ENCODE measurements at places on chromosomes 1 and 21. TPM values are rescaled to one million over a fixed set of nuclear protein-coding genes. Genes with fewer than 3 reads are reported as not detected.

DNA sequence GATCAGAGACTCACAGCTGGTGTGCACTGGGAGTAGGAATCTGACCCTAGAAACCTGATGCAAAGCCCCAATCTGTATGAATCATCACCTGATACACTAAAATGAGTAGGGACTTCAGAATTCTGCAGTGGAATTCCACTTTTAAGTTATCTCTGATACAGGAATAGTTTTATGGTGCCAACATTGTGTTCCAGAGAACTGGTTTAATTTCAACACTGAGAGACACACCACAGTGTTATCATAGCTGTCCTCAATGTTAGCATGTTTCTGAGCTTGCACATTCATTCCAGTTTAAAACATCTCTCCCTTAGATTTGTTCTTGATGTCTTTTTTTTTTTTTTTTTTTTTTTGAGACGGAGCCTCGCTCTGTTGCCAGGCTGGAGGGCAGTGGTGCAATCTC, 7.1 kb downstream of the UTS2 start:
- no peaks in the 10 kb centered on the region for H3K27me3 ChIP-seq
- no peaks in the 10 kb centered on the region for H3K36me3 ChIP-seq
- H3K27ac ChIP-seq = no peak overlapping the region

GRCh38 chr1:165897326-165898303, 70.2 kb downstream of the UCK2 start:
- H3K36me3 ChIP-seq = no peaks in the 10 kb centered on the region
- H3K4me3 ChIP-seq = no peak overlapping the region
- DNase-seq = no peak
- no peaks in the 10 kb centered on the region for H3K27me3 ChIP-seq

- H3K27ac ChIP-seq = no peak overlapping the region
- no peaks in the 10 kb centered on the region for H3K36me3 ChIP-seq
- H3K4me3 ChIP-seq = no peak overlapping the region
- no peak for DNase-seq
- no peaks in the 10 kb centered on the region for H3K4me1 ChIP-seq
These were observed 416.7 kb downstream of the LRRIQ3 start for GRCh38 chr1:73781251-73781650.

GRCh38 chr1:55305735-55306134, 90.6 kb upstream of the USP24 start:
- DNase-seq = no peak
- no peaks in the 10 kb centered on the region for H3K4me1 ChIP-seq
- no peaks in the 10 kb centered on the region for H3K27me3 ChIP-seq
- no peaks in the 10 kb centered on the region for H3K36me3 ChIP-seq

GRCh38 chr1:160416369-160416768, 16.0 kb downstream of the VANGL2 start:
- H3K27me3 ChIP-seq = no peaks in the 10 kb centered on the region
- no peak overlapping the region for H3K4me3 ChIP-seq
- H3K4me1 ChIP-seq = no peaks in the 10 kb centered on the region

- DNase-seq = no peak
- no peaks in the 10 kb centered on the region for H3K27me3 ChIP-seq
- H3K4me1 ChIP-seq = no peaks in the 10 kb centered on the region
- peak overlapping the region; percentile 29 for H3K27ac ChIP-seq
- peak overlapping the region; percentile 49 for H3K4me3 ChIP-seq
These were observed 54.2 kb upstream of the DNAJC6 start for GRCh38 chr1:65255035-65255655.

DNA sequence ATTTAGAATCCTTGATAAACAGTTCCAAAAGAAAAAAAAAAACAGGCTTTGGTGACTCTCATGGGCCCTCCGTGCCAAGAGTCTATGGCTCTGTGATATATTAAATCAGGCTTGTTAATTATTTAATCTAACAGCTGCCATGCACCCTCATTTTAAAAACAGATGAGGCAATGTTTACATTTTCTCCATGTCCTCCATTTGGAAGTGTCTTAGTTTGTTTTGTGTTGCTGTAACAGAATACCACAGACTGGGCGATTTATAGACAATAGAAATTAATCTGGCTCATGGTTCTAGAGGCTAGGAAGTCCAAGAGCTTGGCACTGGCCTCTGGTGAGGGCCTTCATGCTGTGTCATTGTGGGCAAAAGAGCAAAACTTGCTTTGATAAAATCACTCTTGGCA, 58.0 kb downstream of the B3GALT5 start:
- H3K4me3 ChIP-seq = no peak overlapping the region
- H3K27me3 ChIP-seq = no peaks in the 10 kb centered on the region
- no peaks in the 10 kb centered on the region for H3K4me1 ChIP-seq

- no peak overlapping the region for H3K27ac ChIP-seq
- DNase-seq = no peak
- no peaks in the 10 kb centered on the region for H3K36me3 ChIP-seq
These were observed 68.3 kb downstream of the PLA2G4A start for GRCh38 chr1:186897008-186897407.

DNA sequence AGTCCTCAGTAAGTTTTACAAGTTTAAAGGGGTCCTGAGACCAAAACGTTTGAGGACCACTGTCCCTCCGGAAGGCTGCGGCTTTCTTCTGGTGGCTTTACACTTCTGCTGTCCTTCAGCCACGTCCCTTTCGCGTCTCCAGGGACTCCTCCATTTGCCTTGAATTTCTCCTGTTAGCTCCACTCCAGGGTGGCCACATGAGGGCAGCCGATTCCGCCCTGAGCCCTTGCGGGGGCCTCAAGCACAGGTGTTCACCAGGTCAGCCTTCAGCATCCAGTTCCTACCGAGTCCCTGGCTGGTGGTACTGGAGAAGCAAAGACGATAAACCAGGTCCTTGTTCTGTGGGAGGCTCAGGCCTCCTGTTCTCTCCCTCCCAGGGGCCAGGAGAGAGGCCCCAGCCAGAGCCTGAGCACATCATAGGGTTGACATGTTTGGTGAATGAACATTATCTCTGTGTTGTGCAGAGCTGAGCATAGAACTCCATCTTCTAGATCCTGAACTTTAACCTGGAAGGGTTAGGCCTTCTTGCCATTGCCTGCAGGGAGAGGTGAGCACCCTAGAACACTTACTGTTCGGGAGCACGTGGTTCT, 27.4 kb upstream of the COQ8A start:
- DNase-seq = peak; percentile 75
- no peak overlapping the region for H3K4me3 ChIP-seq
- H3K27ac ChIP-seq = no peak overlapping the region
- no peaks in the 10 kb centered on the region for H3K36me3 ChIP-seq
- H3K4me1 ChIP-seq = no peaks in the 10 kb centered on the region
- no peaks in the 10 kb centered on the region for H3K27me3 ChIP-seq

- H3K4me1 ChIP-seq = no peaks in the 10 kb centered on the region
- no peak overlapping the region for H3K27ac ChIP-seq
- peaks cover 7% of the 10 kb centered on the region for H3K36me3 ChIP-seq
- DNase-seq = no peak
- H3K27me3 ChIP-seq = no peaks in the 10 kb centered on the region
These were observed 33.7 kb downstream of the PSEN2 start for GRCh38 chr1:226903819-226904716.

GRCh38 chr1:224430511-224431113, 4.0 kb downstream of the WDR26 start:
- DNase-seq = no peak
- peaks cover 1% of the 10 kb centered on the region for H3K36me3 ChIP-seq
- no peaks in the 10 kb centered on the region for H3K27me3 ChIP-seq
- peak overlapping the region; percentile 37 for H3K4me3 ChIP-seq
- H3K4me1 ChIP-seq = peaks cover 16% of the 10 kb centered on the region
- peak overlapping the region; percentile 58 for H3K27ac ChIP-seq

DNA sequence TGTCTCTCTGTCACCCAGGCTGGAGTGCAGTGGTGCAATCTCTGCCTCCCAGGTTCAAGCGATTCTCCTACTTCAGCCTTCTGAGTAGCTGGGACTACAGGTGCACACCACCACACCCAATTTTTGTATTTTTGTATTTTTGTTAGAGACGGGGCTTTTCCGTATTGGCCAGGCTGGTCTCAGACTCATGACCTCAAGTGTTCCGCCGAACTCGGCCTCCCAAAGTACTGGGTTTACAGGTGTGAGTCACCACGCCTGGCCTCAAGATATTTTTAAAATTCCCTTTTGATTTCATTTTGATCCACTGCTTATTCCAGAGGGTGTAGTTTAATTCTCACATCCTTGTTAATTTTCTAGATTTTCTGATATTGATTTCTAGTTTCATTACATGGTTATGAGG, 3.8 kb downstream of the IFI44L start:
- H3K4me1 ChIP-seq = no peaks in the 10 kb centered on the region
- no peaks in the 10 kb centered on the region for H3K27me3 ChIP-seq
- no peak overlapping the region for H3K27ac ChIP-seq
- no peaks in the 10 kb centered on the region for H3K36me3 ChIP-seq

DNA sequence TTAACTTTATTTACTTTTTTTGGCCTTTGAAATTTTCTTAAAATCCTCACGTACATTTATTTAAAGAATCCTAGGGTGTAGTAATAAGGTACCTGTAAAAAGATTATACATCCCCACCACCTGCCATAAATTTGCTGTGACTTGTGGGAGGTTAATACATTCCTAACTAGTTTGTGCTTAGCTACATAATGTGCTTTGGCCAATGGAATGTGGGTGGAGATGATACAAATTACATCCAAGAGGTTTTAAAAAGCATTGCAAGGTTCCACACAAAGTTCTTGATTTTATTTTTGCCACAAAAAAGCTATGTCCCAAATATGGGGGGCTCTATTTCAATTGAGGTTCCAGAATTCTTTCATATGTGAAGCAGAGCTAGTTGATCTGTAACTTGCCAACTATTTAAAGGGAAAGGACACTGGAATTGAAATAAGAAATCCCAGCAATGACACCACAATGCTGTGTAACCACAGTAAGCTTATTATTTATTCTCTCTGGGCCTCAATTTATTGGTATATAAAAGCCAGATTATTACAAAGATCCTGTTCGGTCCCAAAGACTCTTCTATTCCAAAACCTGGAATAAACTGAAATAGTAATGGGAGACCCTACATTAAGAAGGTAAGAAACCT, 15.7 kb downstream of the ASPM start:
- no peaks in the 10 kb centered on the region for H3K27me3 ChIP-seq
- H3K4me1 ChIP-seq = no peaks in the 10 kb centered on the region
- peak; percentile 43 for DNase-seq
- H3K4me3 ChIP-seq = no peak overlapping the region
- H3K36me3 ChIP-seq = no peaks in the 10 kb centered on the region

GRCh38 chr21:32826329-32827167, 55.0 kb upstream of the PAXBP1 start:
- H3K27ac ChIP-seq = no peak overlapping the region
- H3K36me3 ChIP-seq = no peaks in the 10 kb centered on the region
- H3K4me1 ChIP-seq = no peaks in the 10 kb centered on the region
- H3K4me3 ChIP-seq = no peak overlapping the region
- no peaks in the 10 kb centered on the region for H3K27me3 ChIP-seq

GRCh38 chr1:176466514-176466913, 3.5 kb downstream of the PAPPA2 start:
- DNase-seq = no peak
- no peaks in the 10 kb centered on the region for H3K27me3 ChIP-seq
- peaks cover 7% of the 10 kb centered on the region for H3K4me1 ChIP-seq

- H3K36me3 ChIP-seq = no peaks in the 10 kb centered on the region
- H3K4me1 ChIP-seq = no peaks in the 10 kb centered on the region
- no peak overlapping the region for H3K4me3 ChIP-seq
These were observed 49.1 kb downstream of the EBNA1BP2 start for GRCh38 chr1:43123031-43123430.

DNA sequence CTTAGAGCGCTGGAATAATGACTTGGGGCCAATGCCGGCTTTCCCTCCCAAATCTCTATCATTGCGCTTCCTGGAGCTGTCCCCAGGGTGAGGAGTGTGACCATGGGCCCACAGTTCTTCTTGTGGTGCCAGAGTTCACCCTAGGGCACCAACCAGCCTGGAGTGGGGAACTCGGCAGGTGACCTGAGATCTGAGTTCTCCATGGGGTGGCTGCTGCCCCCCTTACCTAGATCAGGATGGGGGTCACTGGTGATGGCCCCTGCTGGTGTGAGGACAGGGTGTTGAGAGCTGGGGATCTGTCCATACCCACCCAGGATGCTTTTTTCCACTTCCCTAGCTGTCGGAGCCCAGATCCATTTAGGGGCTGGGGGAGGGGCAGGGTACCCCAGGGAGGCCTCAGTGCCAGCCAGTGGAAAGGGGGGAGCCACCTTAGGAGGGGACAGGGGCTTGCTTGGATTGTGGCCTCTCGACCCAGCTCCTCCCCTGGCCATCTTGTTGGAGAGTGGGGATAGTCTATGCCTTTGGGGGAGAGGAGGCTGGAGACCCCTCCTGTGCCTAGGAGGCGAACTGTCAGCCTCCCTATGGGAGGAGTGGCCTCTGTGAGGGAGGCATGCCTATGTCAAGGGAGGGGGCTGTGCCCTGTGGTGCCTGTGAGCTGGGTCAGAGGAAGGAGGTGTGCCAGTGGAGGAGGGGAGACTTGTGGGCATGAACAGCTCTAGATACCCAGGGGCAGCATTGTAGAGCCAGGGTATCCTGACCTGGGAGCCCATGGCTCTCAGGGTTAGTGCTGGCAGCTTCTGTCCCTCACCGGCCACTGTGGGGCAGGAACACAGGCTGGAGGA, 1.7 kb downstream of the FOXO6 start:
- peaks cover 5% of the 10 kb centered on the region for H3K4me1 ChIP-seq
- peak; percentile 9 for DNase-seq
- H3K27me3 ChIP-seq = peaks cover 5% of the 10 kb centered on the region
- no peak overlapping the region for H3K27ac ChIP-seq

DNA sequence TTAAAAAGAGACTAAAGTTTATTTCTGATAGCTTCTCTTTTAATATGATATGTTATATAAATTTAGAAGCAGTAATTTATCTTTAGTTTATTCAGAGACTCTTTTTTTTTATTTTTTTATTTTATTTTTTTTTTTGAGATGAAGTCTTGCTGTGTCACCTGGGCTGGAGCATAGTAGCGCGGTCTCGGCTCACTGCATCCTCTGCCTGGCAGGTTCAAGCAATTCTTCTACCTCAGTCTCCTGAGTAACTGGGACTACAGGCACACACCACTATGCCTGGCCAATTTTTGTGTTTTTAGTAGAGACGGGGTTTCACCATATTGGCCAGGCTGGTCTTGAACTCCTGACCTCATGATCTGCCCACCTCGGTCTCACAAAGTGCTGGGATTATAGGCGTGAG, 89.6 kb downstream of the DISP1 start:
- H3K4me1 ChIP-seq = no peaks in the 10 kb centered on the region
- no peak overlapping the region for H3K27ac ChIP-seq
- H3K27me3 ChIP-seq = no peaks in the 10 kb centered on the region

DNA sequence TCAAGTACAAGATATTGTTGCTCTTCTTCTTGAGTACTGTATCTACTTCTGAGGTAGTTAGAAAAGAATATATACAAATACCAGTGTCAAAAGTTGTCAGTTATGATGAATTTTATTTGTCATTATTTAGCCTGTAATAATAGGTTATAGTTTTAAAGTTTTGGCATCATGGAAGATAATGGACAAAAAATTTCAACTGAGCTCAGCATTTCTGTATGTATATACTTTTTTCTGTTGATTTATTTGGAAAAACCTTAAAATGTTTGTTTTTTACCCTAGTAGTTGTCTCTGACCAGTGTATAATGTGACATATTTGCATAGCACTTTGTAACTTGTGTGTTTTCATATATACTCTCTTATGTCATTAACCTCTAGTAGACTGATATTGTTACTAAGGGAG, 11.1 kb downstream of the SLC35A3 start:
- H3K27me3 ChIP-seq = no peaks in the 10 kb centered on the region
- no peak overlapping the region for H3K27ac ChIP-seq
- no peak for DNase-seq
- peaks cover 3% of the 10 kb centered on the region for H3K36me3 ChIP-seq
- H3K4me1 ChIP-seq = no peaks in the 10 kb centered on the region

The RORC gene
- 19.1 TPM for total RNA-seq

The RNF186 gene
- total RNA-seq = 2.7 TPM

The ITPKB gene
- total RNA-seq = 39.3 TPM

Data from kidney (tissue), 22 donors.